ENCODE measurements at places on chromosomes 11 and 22. TPM values are rescaled to one million over a fixed set of nuclear protein-coding genes. Genes with fewer than 3 reads are reported as not detected.

GRCh38 chr11:65452806-65453490 is 30.4 kb downstream of the NEAT1 start:
- peak; percentile 68 for DNase-seq

DNA sequence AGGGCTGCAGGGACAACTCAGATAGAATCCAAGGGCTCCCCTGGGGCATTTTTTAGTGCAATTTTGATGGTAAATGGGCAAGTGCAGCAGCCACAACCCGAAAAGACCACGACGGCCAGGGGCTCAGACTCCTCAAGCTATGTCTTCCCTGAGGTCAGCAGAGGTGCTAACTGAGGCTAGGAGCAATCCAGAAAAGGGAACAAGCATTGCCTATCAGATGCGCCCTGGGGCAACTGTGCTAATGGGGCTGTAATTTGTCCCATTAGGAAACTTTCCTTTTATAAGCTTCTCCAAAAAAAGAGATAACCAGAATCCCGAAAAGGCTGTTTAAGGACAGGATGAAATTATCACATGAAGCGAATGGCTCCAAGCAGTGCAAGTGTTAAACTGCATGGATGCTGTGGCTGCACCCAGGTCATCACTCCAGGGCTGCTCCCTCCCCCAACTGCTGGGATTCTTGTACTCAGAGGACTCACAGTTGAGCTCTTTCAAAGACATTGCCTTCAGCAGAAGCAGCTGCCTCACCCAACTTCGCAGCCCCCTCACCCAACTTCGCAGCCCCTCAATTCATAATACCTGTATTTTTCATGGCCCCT is 2.8 kb upstream of the CD3E start:
- DNase-seq, result no peak

- no peak for DNase-seq
Observed at GRCh38 chr22:48153726-48154125, 1391.3 kb downstream of the TBC1D22A start.

DNA sequence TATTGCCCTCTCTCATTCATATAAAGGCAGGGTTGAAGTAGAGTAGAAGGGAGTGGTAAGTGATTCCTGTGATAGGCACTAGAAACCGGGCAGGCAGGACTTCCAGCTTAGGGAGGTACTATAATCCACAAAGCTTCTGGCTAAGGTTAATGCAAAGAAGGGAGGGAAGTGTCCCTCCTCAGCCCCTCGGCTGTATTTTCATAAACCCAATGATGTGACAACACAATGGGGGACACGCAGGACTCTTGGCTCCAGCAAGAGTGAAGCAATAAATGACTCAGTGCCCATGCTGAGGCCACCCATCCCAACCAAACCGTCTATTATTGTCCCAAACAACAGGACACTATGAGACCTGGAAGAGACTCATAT is 90.7 kb downstream of the ETS1 start:
- DNase-seq, result no peak

DNA sequence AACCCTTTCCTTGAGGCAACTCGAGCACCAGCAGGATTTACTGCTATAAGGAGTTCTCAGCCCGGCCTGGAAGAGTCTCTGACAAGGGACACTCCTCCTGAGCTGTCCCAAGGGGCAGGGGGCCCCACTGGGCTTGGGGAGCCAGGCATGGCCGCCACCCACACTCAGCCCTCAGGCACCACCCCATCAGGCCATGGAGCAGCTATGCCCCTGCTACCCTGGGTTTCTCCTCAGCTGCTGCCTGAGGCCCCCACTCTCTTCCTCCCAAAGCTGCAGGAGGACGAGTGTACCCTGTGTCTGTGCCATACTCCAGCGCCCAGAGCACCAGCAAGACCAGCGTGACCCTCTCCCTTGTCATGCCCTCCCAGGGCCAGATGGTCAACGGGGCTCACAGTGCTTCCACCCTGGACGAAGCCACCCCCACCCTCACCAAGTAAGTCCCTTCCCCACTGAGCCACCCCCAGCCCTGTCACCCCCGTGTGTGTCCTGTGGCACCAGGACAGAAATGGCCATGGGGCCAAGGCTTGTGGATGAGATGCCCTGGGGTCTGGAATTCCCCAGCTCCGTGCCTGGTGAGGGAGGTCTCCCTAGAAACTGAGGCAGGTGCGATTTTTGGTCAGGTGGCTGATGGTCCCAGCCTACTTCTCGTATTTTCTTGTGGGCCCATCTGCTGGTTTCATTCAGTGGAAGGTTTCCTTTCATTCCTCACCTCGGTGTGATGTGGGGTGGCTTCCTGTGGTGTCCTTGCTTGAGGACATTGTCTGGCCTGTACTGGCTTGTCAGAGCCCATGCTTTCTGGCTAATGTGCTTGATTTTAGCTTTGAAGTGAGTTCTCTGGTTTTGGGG is 28.4 kb downstream of the TAB1 start:
- DNase-seq, result no peak

Gene OR52I2
- not detected for total RNA-seq

Gene CYTH4
- not detected for total RNA-seq

Gene ELMOD1
- total RNA-seq, result 2.1 TPM

- peak; percentile 52 for DNase-seq
Observed at GRCh38 chr11:76553554-76554476, 109.0 kb downstream of the EMSY start.

Gene CCDC188
- 9.4 TPM for total RNA-seq

GRCh38 chr11:45475173-45475572 is 189.0 kb upstream of the SYT13 start:
- DNase-seq, result no peak

Gene OR10A2
- not detected for total RNA-seq

Gene OR8G5
- not detected for total RNA-seq

Gene PGA5
- not detected for total RNA-seq

DNA sequence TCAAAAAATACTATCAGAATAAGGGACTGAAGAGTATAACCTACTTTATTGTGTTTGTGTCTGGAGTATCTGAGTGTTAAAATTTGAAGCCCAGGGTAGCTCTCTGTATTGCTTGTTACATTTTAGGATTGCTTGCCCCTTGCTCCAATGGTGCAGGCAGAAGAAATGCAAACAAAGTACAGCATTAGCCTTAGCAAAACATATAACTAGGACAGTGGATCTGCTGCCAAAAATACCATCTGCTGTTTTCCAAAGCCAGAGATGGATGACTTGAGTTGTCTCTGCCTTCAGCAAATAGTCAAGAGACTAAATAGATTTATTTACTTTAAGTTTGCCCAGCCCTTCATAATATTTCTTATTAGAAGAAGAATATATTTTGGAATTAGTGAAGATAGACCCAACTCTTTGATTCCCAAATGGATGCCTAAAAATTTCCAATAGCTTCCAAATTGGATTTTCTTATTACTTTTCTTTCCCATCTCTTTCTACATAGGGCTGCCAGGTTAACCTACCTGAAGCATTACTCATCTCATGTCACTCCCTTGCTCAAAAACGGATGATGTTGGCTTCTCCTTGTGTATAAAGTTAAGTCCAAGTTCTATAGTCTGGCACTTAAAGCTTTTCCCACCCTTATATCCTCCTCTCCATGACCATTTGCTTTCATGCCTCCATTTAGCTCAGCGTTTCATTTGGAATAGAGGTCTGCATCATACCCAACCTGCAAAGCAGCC is 66.3 kb downstream of the LDLRAD3 start:
- peak; percentile 23 for DNase-seq

DNA sequence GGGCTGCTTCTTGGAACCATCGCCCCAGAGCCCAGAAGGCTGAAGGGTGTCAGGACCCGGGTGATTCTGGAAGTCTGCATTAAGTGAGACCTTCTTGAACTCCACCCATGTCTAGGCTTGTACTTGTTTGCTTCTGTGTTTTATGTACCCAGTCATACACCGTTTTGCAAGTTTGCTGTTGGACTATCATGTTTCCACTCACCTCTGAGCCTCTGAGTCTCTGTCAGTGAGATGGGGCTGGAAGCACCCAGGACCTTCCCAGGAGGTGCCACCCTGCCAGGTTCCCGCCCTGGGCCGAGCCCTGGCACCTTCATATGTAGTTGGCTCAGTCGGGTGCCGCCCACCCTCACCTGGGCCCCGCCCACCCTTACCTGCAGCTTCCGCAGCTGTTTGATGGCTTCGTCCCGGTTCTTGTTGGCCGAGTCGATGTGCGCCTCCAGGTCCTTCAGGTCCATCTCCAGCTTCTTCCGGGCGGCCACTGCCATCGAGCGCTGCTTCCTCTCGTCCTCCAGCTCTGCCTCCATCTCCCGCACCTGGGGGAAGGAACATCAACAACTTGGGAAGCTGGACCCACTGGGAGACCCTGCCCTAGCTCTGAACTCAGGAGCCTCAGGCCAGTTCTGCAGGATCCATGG is 35.1 kb downstream of the APOL1 start:
- DNase-seq, result no peak

DNA sequence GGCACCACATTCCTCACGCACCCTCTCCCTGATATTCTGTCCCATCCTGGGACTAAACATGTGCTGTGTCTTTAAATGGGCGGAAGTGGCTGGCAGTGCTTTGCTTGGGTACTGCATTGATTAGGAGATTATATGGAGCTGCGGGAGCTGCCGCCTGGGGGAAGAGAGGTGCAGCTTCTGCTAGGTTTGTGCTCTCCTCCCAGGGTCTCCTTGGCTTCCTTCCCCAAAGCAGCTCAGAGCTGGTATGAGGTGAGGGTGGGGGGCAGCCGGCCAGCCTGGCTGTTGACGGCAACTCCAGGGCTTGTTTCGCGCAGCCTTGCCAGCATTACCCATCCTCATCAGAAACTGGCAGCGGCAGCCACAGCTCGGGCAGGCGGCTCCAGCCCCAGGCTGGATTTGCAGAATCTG is 95.4 kb downstream of the GRAMD1B start:
- DNase-seq, result no peak

Gene OR4D5
- not detected for total RNA-seq

- peak; percentile 94 for DNase-seq
Observed at GRCh38 chr11:96254087-96254486, 88.9 kb downstream of the MAML2 start.

DNA sequence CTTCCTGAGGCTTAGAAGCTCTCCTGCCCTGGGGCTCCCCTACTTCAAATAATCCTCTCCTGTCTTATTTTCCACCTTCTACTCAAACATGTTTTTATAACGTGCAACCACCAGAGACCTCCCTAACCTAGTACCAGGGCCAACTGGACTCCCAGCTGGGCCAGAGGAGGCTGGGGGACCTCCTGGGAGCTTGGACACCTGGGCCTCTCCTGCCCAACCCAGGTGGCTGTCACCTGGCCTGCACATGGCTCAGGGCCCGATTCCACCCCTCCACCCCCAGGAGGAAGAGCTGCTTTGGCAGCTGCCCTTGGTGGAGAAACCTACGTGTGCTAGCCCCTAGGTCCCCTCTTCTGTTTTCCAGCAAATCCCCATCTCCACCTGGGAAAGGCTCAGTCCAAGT is 105.2 kb downstream of the ABTB2 start:
- DNase-seq, result no peak
